Fibroblast of skin of back (primary cell): ENCODE measurements at places on chromosomes 6 and 20.

DNA sequence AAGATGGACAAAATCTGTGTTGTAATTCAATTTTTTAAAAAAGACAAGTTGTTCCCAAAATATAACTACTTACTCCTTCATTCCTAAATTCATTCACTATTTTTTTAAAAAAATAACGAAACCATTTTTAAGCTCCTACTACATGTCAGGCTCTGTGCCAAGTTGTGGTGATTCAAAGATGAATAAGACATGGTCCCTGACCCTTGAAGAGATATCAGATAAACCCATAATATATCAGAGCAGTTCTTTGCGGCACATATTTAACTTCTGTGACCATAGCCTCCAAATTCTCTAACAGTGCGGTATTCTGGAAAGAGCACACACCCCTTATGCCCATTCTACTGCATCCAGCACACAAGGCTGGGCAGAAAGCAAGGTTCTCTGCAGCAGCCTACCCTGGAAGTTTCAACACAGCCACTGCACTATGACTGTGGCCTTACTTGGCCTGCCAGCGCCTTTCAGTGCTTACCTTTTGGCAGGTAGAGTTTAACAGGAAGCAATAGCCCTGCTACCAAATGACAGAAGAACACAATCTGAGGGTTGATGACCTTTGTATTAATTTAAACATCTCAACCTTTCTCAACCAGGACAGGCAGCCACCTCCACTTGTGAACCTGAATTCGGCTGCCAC is 406.5 kb downstream of the BTBD9 start:
- peak; percentile 44 for DNase-seq

DNA sequence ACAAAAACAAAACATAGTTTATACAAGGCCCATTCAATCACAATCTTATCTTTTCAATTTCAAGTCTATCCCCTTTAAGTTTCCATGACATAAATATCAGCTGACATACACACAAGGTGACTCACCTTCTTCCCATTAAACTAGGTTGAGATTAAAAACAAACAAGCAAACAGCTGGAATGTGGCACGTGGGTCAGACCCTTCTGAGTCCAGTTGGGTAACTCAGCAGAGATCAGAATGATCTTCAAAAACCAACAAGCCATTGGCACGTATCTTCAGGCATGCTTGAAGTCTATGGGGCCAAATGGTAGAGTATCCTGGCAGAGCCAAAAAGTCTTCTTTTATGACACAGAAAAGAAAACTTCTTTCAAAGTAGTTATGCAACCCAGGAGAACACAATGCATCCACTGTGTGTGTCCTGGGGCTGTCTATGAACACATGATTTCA is 603.5 kb upstream of the CITED2 start:
- peak; percentile 54 for DNase-seq

DNA sequence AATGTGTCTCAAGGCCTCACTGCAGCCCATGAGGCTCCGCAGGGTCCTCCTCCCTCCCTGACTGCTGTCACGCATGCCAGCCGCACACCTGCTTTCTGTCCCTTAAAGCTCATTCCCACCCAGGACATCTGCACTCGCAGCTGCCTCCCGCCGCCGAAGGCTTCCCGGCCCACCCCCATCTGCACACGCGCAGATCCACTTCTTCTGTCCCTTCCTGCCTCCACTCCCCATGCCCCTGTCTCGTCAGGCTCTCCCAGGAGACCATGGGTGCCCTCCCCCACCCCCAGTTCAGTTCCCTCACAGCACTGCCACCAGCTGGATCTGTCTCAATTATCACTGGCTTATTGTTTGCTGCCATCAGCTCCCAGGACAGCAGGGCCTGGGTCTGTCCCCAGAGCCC is 63.0 kb downstream of the RIPOR3 start:
- no peak for DNase-seq

- peak; percentile 89 for DNase-seq
Measured at GRCh38 chr20:62791301-62792181, 4.7 kb upstream of the MRGBP start.

DNA sequence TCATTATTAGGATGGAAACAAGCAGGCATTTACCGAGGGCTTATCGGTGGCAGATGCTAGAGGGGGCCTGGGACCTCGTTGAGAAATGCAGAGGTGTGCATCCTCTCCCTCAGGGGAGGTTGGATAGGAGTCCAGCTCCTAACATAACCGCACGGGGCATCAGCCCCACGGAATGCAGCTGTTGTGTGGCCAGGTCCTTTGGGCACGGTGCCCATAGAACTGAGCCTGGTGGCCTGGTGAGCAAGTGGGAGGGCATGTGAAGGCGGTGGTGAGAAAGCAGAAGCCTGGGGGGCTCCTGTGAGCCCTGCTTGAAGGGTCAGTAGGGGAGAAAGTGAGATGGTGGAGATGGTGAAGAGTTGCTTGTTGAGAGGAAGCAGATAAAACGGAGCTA is 143.7 kb downstream of the CDH26 start:
- no peak for DNase-seq

- DNase-seq, result no peak
Measured at GRCh38 chr6:65126667-65127066, 580.4 kb downstream of the EYS start.

GRCh38 chr6:16969699-16970655 is 131.9 kb upstream of the STMND1 start:
- no peak for DNase-seq

- DNase-seq, result no peak
Measured at GRCh38 chr6:105797286-105797979, 288.7 kb upstream of the PRDM1 start.

DNA sequence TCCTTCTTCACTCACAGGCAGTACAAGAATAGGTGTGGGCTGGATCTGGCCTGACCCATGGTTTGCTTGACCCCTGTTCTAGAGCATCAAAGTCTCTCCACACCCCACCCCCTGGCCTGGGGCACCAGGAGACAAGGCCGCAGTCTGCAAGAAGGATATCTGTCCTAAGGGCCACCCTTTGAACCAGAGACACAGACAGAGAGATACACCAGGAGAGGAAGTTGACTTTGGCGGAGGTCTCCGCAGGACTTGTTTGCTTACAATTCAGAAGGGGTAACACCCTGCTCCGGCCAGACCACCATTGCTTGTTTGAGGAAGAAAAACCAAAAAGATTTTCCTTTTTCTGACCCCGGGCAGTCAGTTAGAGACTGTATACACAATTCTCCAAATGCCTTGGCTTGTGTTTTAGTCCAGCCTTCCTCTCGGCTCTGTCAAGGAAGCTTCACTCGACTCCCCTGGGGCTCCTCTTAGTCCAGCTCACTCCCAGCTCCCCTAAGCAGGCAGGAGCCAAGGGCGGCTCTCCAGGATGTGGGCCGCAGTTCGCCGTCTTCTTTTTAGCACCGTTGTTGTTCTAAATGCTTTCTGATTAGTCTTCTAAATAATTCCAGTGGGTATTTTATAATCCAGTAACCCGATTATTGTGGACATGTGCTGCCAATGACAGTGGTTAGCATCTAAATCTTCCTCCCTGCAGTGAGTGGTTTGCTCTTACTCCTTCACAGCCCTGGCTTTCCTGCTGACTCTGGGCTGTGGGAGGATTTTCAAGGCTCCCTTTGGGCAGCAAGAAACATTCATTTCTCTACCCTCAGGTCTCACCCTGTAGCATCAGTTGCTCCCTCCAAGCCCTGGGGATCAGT is 58.6 kb upstream of the MRPS10 start:
- DNase-seq, result peak; percentile 50

- DNase-seq, result peak; percentile 49
Measured at GRCh38 chr6:159042003-159042825, 2.6 kb downstream of the TAGAP start.

GRCh38 chr20:24438331-24438730 is 31.1 kb upstream of the SYNDIG1 start:
- DNase-seq, result no peak

- no peak for DNase-seq
Measured at GRCh38 chr20:53170196-53170595, 198.0 kb downstream of the TSHZ2 start.

GRCh38 chr6:105428342-105428957 is 25.6 kb upstream of the PREP start:
- DNase-seq, result peak; percentile 45

DNA sequence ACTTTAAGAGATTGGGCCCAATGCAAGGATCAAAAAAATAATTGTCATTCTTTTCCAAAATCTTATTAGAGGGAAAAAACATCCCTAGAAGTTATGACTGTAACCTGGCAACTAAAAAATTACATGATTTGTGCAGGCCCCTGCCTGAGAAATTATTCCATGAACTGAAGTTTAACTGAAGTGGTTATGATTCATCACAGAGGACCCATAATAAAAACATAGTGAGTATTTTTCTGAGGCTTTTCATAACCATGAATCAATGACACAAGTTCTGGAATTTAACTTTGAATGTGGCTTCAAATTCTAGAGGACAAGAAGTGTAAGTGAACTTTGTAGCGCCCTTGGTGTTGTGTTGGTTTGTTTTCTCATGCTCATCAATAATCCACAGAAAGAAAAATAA is 31.1 kb upstream of the CARMIL1 start:
- peak; percentile 96 for DNase-seq

DNA sequence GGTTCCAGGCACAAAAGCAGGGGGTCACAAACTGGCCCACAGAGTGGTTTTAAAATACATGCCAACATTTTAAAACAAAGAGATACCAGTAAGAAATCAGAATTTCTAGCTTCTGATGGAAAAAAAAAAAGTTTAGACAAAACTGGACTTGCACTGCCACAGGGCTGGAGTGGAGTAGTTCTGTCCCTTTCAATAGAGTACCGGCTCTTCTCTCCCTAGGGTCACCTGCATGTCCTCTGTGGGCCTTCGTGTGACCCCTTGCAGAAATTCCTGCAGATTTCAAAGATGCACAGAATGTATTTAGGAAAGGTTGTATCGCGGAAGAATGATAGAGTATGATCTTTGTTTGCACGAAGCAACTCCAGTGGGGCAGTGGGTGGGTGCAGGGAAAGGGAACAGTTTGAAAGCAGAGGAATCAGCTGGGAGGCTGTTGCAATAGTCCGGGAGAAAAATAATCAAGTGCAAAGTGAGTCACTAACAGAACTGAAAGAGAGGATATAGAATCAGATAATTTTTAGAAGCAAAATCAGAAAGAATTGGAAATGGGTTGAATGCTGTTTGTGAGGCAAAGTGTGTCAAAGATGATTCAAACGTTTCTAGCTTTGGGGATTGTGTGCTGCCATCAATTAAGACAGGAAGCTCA is 97.3 kb upstream of the STXBP5 start:
- DNase-seq, result peak; percentile 17

GRCh38 chr6:17865798-17866725 is 121.4 kb downstream of the KIF13A start:
- DNase-seq, result peak; percentile 93

GRCh38 chr6:123089226-123089625 is 93.2 kb downstream of the CLVS2 start:
- no peak for DNase-seq

GRCh38 chr20:24960302-24960801 is 11.3 kb downstream of the CST7 start:
- DNase-seq, result no peak

GRCh38 chr6:95576218-95576997 is 927 bp upstream of the MANEA start:
- DNase-seq, result peak; percentile 1

DNA sequence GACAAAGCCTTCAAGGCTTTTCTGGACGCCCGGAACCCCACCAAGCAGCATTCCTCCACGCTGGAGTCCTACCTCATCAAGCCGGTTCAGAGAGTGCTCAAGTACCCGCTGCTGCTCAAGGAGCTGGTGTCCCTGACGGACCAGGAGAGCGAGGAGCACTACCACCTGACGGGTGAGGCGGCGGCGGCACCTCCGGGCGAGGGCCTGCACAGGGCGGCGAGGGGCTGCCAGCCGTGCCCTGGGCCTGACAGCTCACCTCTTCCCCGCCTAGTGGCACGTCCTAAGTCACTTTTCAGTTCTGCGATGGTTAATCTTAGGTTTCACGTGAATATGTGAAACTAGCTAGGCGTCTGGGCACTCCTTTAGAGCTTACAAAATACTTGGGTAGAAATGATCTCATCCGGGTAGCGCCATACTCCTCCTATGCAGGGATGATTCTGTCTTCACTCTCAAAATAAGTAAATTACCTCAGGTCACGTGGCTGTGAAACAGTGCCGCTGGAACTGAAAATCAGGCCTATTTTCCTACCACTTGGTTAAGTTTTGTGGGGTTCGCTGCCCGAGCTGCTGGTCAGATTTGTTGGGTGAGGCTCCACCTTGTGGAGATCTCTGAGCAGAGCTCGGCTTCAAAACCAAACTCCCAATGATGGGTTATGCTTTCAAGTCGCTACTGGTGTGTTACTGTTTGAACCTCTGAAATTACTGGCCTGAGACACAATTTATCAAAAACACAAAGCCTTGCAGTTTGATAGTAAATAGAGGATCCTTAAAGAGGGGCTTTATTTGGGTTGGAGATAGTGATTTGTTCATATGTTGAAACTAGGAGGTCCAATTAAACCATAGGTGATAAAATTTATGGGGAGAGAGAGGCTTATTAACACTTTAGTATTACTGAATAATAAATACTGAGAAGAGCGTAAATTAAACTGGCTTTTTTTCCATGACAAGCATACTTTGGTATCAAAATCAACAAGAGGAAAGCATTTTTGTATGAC is 15.5 kb upstream of the CLDN20 start:
- DNase-seq, result peak; percentile 82

GRCh38 chr6:40825102-40825501 is 213.9 kb downstream of the UNC5CL start:
- no peak for DNase-seq

GRCh38 chr6:167807756-167808155 is 19.0 kb upstream of the AFDN start:
- DNase-seq, result no peak

DNA sequence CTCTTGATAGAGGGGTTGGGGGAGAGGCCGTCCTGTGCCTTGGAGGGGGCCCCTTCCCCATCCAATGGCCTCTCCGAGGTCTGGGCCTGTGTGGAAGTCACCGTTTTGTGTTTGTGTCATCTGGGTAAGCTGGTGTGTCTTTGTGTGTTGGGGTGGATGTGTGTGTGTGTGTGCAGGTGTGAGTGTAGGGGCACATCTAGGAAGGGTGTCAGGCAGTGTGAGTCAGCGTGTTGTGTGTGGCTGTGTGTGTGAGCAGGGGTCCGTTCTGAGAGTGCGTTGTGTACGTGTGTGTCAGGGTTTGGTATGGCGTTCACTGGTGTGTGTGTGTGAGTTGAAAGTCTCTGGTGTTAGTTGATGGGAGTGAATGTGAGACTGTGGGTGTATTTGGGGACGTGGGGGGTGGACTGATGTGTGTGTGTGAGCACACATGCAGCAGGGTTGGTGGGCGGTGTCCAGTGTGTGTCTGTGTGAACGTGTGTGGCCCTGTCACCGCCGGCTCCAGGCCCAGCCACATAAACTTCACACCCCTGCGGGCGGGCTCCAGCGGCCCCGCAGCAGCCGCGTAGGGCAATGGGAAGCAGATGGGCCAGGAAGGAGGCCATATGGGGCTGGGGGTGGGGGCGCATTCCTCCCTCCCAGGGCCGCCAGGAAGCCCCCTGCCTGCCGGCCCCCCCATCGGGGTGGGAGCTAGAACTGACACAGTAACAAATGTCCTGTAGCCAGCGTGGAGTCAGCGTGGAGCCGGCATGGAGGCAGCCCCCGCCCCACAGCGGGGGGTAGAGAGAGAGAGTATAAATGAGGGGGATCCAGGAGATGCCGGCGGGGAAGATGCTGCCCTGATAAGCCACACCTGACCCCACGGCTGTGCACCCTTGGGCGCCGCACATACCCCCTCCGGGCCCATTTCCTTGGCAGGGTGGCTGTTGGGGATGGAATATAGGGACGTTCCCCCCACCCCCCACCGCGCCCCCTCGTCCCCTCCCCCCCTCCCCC is 32.1 kb downstream of the SNAI1 start:
- DNase-seq, result no peak
